Uterus (tissue), 4 donors: ENCODE measurements at places on chromosomes 13 and 19. TPM values are rescaled to one million over a fixed set of nuclear protein-coding genes. Genes with fewer than 3 reads are reported as not detected.

DNA sequence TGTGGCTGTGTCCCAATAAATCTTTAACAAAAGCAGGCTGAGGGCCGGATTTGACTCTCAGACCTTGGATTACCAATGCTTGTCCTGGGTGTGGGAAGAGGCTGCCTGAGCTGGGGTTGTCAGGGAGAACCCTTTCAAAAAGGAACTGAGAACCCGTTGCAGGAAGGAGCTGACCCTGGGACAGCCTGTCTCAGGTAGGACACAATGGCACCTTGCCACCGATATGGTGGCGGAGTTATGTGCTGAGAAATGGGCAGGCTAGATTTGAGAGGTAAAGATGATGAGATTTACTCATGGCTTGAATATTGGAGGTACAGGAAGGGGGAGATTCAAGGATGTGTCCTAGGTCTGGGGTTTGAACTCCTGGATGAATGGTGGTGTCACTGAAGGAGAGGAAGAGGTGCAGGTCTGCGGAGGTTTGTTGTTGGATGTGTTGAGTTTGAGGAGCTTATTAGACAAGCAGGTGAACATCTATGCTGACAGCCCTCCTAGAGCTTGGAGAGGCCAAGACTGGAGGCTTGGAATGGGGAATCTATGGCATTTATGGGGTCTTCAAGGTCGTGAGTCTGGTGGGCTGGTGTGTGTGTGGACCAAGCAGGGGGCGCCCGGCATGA is 7.2 kb downstream of the PLEKHF1 start:
- H3K4me3 ChIP-seq, result no peak overlapping the region
- no peaks in the 10 kb centered on the region for H3K27me3 ChIP-seq
- H3K36me3 ChIP-seq, result no peaks in the 10 kb centered on the region
- H3K27ac ChIP-seq, result no peak overlapping the region

DNA sequence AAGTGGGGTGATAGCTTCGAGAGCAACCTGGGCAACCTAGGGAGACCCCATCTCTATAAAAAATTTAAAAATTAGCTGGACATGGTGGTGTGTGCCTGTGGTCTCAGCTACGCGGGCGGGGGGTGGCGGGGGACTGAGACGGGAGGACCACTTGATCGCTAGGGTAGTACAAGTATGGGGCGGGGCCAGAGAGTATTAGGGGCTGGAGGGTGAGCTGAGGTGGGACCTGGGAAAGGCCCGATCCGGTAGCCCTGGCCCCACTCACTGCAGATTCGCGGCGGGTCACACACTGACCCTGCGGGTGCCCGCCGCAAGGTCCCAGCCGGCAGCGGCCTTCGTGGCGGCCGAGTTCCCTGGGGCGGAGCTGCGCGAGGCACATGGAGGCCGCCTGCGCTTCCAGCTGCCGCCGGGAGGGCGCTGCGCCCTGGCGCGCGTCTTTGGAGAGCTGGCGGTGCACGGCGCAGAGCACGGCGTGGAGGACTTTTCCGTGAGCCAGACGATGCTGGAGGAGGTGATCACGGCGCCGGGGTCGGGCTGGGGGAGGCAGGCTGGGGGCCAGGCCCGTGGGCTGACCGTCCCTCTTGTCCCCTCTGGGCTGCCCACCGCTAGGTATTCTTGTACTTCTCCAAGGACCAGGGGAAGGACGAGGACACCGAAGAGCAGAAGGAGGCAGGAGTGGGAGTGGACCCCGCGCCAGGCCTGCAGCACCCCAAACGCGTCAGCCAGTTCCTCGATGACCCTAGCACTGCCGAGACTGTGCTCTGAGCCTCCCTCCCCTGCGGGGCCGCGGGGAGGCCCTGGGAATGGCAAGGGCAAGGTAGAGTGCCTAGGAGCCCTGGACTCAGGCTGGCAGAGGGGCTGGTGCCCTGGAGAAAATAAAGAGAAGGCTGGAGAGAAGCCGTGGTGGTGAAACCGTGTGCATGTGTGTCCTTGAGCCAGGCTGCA is 2.0 kb upstream of the ARHGAP45 start:
- H3K4me1 ChIP-seq, result peaks cover 15% of the 10 kb centered on the region
- H3K36me3 ChIP-seq, result no peaks in the 10 kb centered on the region
- no peak overlapping the region for H3K27ac ChIP-seq

DNA sequence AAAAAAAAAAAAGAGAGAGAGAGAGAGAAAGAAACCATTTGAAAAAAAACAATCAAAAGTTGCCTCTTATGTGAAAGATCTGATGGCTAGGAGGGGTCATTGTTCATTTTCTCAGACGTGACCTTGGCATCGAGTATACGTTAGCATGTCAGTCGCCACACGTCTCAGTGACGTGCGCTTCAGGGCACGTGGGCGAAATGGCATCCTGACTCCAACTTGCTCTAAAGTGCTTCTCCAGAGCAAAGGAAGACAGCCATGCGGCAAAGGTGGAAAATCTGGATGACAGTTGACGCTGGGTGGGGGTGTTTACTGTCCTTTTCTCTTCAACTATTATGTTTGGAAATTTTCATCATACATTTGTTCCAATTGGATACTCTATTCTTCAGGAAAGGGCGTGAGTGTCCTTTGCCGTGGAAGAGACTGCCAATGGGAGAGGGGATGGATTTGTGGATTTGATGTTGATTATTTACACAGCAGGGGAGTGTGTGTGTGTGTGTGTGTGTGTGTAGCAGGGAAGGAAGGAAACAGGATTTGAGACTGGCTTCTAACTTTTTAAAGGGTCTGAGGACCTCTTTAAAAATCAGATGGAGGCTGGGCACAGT is 25.0 kb downstream of the KLF2 start:
- no peak for DNase-seq
- no peaks in the 10 kb centered on the region for H3K36me3 ChIP-seq
- H3K27ac ChIP-seq, result no peak overlapping the region
- no peak overlapping the region for H3K4me3 ChIP-seq

Gene OR7D4
- total RNA-seq, result not detected

DNA sequence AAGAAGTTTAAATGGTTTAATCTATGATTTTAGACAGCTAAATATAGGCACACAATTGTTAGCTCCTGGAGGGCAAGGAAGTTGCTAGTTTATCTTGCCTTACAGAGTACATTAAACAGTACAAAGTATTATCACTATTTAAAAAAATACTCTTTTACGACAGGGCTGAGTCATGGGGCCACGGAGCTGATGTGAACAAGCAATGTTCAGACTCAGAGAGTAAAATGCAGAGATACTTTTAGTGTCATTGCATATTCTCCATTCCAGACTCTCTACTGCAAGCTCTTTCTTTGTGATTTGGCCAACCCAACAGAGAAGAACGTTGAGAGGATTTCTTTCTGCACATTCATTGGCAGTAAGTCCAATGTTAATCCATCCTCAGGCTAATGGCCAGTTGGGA is 352.4 kb downstream of the SPRY2 start:
- no peaks in the 10 kb centered on the region for H3K36me3 ChIP-seq
- H3K27ac ChIP-seq, result no peak overlapping the region
- no peaks in the 10 kb centered on the region for H3K4me1 ChIP-seq
- H3K27me3 ChIP-seq, result no peaks in the 10 kb centered on the region
- H3K4me3 ChIP-seq, result no peak overlapping the region

Gene PNMA8B
- total RNA-seq, result 7.9 TPM

Gene GPR183
- total RNA-seq, result 10.8 TPM

DNA sequence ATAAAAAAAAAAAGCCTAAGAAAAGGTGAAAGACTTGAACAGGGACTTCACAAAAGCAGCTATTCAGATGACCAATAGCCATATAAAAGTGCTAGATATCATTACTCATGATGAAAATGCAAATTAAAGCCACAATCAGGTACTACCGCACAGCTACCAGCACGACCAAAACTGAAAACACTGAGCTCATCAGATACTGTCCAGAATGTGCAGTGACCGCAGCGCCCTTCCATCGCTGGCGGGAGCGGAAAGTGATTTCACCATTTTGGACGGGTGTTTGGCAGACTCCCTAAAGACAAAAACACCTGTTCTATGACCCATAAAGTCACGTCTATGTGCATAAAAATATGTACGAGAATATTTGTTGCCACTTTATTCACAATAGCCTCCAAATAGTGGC is 60.7 kb downstream of the SLC6A16 start:
- DNase-seq, result no peak
- no peaks in the 10 kb centered on the region for H3K36me3 ChIP-seq
- no peak overlapping the region for H3K27ac ChIP-seq
- no peaks in the 10 kb centered on the region for H3K4me1 ChIP-seq

GRCh38 chr13:112970552-112971287 is 1.7 kb downstream of the MCF2L start:
- H3K27me3 ChIP-seq, result no peaks in the 10 kb centered on the region
- DNase-seq, result no peak
- no peaks in the 10 kb centered on the region for H3K4me1 ChIP-seq
- no peaks in the 10 kb centered on the region for H3K36me3 ChIP-seq

DNA sequence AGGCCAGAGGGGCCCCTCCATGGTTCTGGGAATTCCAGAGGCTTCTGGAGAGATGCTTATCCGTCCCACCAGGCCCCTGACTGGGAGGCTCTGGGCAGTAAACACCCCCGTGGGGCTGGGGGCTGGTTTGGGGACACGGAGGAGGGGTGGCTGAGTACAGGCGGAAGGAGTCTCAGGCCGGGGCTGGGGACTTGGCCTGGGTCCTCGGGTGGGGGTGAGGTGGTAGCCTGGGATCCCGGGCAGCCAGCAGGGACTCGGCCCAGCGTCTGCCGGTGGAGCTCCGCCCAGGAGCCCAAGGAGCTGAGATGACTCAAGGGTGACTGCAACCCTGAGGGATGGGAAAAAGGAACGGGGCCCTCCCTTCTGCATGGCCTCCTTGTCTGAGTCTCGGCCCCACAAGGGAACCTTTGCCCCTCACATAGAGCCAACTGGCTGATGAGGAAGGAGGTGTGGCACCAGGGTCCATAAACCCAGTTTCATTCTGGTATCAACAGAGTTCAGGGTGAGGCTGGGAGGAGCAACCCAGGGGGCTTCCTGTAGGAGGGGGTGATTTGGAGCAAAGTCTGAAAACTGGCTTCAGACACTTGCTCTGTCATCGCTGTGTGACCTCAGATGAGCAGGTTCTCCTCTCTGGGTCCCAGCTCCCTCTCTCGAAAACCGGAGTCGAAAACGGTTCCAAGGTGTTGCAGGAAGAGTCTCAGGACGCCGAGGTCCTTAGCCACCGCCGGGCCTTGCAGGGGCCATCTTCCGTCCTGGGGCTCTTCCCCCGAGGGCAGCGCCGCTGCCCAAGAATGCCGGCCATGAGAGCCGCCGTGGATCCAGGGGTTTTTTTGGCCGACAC is 809 bp downstream of the MISP start:
- no peak for DNase-seq
- H3K27me3 ChIP-seq, result no peaks in the 10 kb centered on the region
- no peaks in the 10 kb centered on the region for H3K36me3 ChIP-seq
- H3K4me1 ChIP-seq, result no peaks in the 10 kb centered on the region
- no peak overlapping the region for H3K27ac ChIP-seq
- H3K4me3 ChIP-seq, result no peak overlapping the region

Gene SWSAP1
- total RNA-seq, result 3.5 TPM

DNA sequence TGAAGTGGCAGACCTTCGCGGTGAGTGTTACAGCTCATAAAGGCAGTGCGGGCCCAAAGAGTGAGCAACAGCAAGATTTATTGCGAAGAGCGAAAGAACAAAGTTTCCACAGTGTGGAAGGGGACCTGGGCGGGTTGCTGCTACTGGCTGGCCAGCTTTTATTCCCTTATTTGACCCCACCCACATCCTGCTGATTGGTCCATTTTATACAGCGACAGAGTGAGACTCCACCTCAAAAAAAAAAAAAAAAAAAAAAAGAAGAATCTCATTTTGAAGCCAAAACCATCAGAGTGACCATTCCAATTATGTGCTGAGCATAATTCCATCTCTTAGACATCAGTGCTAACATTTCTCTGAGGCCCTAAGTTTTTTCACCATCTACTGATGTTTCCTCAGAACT is 1.9 kb upstream of the ZNF552 start:
- H3K4me1 ChIP-seq, result no peaks in the 10 kb centered on the region
- H3K4me3 ChIP-seq, result no peak overlapping the region
- H3K27me3 ChIP-seq, result no peaks in the 10 kb centered on the region
- no peak for DNase-seq

Gene PROZ
- total RNA-seq, result not detected

- no peaks in the 10 kb centered on the region for H3K36me3 ChIP-seq
- no peaks in the 10 kb centered on the region for H3K4me1 ChIP-seq
- H3K27ac ChIP-seq, result no peak overlapping the region
- peak overlapping the region; percentile 26 for H3K4me3 ChIP-seq
Measured at GRCh38 chr13:108270442-108270841, 924 bp downstream of the TNFSF13B start.

DNA sequence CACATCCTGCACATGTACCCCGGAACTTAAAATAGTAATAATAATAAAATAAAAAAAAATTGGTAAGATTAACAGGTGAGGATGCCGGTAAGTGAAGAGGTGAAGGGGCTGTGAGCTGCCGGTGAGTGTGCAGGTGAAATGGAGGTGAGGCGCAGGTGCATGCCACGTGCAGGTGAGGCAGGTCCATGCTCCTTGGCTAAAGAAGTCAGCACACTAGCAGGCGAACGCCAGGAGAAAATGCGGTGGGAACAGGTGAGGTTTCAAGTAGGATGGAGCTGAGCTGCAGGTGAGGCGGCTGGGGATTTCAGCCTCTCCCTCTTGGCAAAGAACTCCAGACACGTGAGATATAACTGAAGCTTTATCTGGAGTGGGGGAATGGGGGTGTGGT is 7.5 kb upstream of the TNFSF14 start:
- H3K4me3 ChIP-seq, result no peak overlapping the region
- no peak overlapping the region for H3K27ac ChIP-seq
- no peaks in the 10 kb centered on the region for H3K4me1 ChIP-seq
- no peaks in the 10 kb centered on the region for H3K27me3 ChIP-seq
- DNase-seq, result no peak

GRCh38 chr13:28136916-28137315 is 1.4 kb upstream of the PAN3 start:
- no peaks in the 10 kb centered on the region for H3K4me1 ChIP-seq
- peak overlapping the region; percentile 97 for H3K27ac ChIP-seq
- no peak for DNase-seq
- peak overlapping the region; percentile 75 for H3K4me3 ChIP-seq
- no peaks in the 10 kb centered on the region for H3K27me3 ChIP-seq
